Spinal cord (tissue), 10 donors: ENCODE measurements at places on chromosomes 4 and X. TPM values are rescaled to one million over a fixed set of nuclear protein-coding genes. Genes with fewer than 3 reads are reported as not detected.

The DMD gene
- polyA plus RNA-seq, result 32.0 TPM

The PDCL2 gene
- not detected for polyA plus RNA-seq

The DCAF8L2 gene
- polyA plus RNA-seq, result not detected

The ENAM gene
- not detected for polyA plus RNA-seq

The MAGEC2 gene
- not detected for polyA plus RNA-seq

The ETDB gene
- polyA plus RNA-seq, result 0.63 TPM

The MUC7 gene
- not detected for polyA plus RNA-seq
